ENCODE measurements at places on chromosomes 2 and 18.
A peak's percentile ranks its signal among the peaks of the same experiment; 100 is the strongest.

GRCh38 chr2:127254386-127254981, 34.4 kb upstream of the CYP27C1 start:
- H3K27me3 ChIP-seq, result no peaks in the 10 kb centered on the region
- DNase-seq, result no peak
- H3K4me1 ChIP-seq, result no peaks in the 10 kb centered on the region
- H3K4me3 ChIP-seq, result no peak overlapping the region
- no peak overlapping the region for H3K27ac ChIP-seq

DNA sequence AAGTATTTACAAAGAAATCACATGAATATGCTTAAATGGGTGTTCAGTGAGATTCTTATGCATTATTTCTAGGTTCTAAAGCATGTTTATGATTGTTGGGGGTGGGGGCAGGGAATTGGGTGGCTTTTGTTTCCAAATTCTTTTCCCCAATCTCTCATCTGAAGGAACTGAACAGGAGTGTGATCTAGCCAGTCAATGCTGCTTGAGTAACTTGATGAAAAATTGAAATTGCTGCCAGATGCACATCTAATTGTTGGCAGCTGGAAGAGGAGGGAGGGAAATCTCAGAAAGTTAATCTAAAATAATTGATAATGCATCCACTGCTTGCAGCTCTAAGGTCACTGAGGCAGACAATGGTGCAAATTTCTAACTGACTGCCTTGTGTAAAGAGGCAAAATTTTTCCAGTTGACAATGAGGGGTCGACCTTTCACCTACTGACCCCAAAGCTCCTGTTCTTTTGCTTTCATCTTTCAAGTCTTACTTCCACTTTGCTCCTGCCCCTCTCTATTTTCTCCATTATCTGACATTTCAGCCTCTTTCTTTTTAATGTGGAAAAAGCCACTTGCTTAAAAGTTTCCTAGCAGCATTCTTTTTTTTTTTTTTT, 53.3 kb downstream of the IRS1 start:
- no peak overlapping the region for H3K4me3 ChIP-seq
- H3K27ac ChIP-seq, result no peak overlapping the region
- peaks cover 34% of the 10 kb centered on the region for H3K4me1 ChIP-seq
- H3K36me3 ChIP-seq, result no peaks in the 10 kb centered on the region

GRCh38 chr2:49973436-49973835, 819.1 kb upstream of the FSHR start:
- H3K27ac ChIP-seq, result no peak overlapping the region
- no peaks in the 10 kb centered on the region for H3K4me1 ChIP-seq
- no peaks in the 10 kb centered on the region for H3K36me3 ChIP-seq
- no peak for DNase-seq
- no peaks in the 10 kb centered on the region for H3K27me3 ChIP-seq

GRCh38 chr2:198036029-198036879, 231.9 kb downstream of the PLCL1 start:
- no peak overlapping the region for H3K4me3 ChIP-seq
- peaks cover 5% of the 10 kb centered on the region for H3K4me1 ChIP-seq
- no peak for DNase-seq
- H3K36me3 ChIP-seq, result no peaks in the 10 kb centered on the region
- H3K27ac ChIP-seq, result no peak overlapping the region
- no peaks in the 10 kb centered on the region for H3K27me3 ChIP-seq

GRCh38 chr2:5290900-5291546, 401.2 kb upstream of the SOX11 start:
- no peaks in the 10 kb centered on the region for H3K27me3 ChIP-seq
- no peak overlapping the region for H3K4me3 ChIP-seq
- no peaks in the 10 kb centered on the region for H3K4me1 ChIP-seq
- H3K36me3 ChIP-seq, result no peaks in the 10 kb centered on the region

DNA sequence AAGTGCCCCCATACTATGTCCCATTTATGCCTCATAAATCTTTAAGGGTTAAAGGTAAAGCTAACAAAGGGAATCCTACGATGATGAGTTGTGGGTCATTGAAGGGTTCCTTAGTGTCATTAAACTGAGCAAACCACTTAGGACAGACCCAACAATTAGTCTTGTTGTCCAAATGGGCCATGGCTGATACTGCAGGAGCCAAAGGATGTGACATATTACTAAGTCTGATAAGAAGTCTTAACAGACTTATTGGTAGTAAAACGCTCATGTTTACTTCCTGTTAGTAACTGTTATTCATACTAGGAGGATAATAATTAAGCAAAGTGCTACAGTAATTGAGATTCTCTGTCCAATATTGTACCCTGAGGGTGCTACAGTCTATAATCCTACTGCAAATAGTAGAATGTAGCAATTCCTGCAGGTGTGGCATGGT, 96.8 kb downstream of the PTPN4 start:
- H3K27ac ChIP-seq, result no peak overlapping the region
- DNase-seq, result no peak
- peaks cover 6% of the 10 kb centered on the region for H3K4me1 ChIP-seq
- no peaks in the 10 kb centered on the region for H3K36me3 ChIP-seq
- no peak overlapping the region for H3K4me3 ChIP-seq

GRCh38 chr2:203688798-203689197, 17.6 kb upstream of the CD28 start:
- no peaks in the 10 kb centered on the region for H3K36me3 ChIP-seq
- H3K4me1 ChIP-seq, result peaks cover 96% of the 10 kb centered on the region
- H3K4me3 ChIP-seq, result no peak overlapping the region
- no peaks in the 10 kb centered on the region for H3K27me3 ChIP-seq
- peak overlapping the region; percentile 56 for H3K27ac ChIP-seq

Data from heart right ventricle (tissue), 16 donors.